Activated naive CD8-positive, alpha-beta T cell treated with anti-CD3 and anti-CD28 coated beads for 36 hours (primary cell): ENCODE measurements at places on chromosomes 4 and X.
A peak's percentile ranks its signal among the peaks of the same experiment; 100 is the strongest.

DNA sequence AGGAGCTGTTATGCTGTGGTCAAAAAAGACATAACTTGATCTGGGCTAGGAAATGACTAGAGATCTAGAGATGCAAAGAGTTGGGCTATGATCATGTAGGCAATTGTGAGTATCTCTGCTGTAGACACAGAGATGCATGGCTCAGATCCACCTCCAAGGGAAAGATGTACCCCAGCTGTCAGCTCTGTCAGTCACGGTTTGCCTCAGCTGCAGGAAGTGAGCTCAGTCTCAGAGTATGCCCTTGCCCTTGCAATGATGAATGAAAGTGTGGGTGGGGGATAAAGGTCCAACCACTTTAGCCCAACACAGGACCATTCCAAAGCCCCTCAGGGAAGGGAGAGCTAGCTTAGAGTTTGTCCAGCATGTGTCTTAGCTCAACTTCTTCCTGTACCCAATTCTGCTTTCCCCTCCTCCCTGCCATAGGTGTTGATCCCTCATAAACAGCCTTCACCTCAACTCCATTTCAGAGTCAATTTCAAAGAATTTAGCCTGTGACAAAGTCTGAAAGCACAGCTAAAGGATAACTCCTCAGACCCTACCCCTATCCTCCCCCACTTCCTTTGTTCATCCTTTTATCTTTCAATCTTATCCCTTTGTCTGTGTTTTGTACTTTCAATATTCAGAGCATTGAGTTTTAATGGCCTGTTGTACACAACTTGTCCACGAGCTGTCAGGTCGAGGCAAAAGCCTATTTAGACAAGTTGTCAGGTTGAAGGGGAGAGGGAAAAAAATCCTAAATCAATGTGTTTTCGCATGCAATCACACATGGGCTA lies 90.6 kb downstream of the MID1IP1 start:
- DNase-seq, result peak; percentile 4

DNA sequence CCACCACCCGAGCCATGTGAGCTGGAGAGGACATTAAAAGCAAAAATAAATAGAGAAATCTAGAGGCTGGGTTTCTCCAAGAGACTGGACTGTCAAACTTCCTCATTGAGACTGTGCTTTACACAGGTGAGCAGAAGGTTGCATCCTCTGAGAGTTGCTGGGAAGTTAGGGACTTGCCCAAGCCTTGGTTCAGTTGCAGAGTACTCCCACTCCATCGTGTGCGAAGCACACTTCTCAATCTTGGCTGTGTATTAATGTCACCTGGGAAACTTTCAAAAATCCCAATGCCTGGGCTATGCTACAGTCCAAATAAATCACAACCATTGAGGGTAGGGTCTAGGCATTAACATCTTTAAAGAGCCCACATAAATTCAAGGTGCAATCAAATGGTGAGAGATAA lies 89.2 kb downstream of the ZNF330 start:
- no peak for DNase-seq

- no peak for DNase-seq
Measured at GRCh38 chrX:1336331-1336943, at the start of gene IL3RA. Gene IL3RA (plus strand): TSS chrX:1336785. CDS start chrX:1341766, 4,981 bp downstream.

DNA sequence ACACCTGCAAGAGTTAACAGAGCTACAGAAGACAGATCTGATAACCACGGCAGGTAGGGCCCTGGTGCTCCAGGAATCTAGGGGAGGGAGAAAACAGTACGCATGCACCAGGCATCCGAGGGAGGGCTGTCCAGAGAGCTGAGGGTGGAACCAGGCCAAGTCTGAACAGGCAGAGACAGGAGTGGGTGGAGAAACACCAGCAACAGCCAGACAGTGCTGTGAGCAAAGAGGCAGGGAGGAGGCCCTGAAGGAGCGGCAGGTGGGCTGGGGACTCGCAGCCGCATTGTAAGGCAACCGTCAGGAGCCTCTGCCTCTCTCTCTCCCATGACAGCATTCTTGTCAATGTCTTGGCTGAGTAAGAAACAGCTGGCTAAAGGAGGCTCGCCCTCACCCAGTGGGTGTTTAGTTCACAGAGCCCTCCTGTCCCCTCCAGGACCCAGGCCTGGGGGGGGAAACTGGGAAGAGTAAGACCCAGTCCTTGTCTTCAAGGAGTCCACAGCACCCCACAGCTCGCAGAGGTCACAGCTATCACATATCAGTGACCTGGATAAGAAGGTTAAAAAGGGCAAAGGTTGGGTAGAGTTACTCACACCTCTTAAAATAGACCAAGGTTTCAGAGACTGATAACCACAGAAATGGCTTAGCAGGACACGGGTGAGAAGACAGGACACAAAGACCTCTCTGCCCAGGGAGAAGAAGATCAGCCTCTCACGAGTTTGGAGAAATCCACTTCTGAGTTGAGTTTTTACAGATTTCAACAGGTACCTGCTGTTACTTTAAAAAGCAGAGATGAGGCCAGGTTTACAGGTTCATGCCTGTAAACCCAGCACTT lies 10.5 kb downstream of the ACSL1 start:
- no peak for DNase-seq

- DNase-seq, result no peak
Measured at GRCh38 chr4:55507612-55508011, 39.1 kb downstream of the CLOCK start.

- no peak for DNase-seq
Measured at GRCh38 chrX:150841456-150842197, 56.8 kb downstream of the CD99L2 start.

DNA sequence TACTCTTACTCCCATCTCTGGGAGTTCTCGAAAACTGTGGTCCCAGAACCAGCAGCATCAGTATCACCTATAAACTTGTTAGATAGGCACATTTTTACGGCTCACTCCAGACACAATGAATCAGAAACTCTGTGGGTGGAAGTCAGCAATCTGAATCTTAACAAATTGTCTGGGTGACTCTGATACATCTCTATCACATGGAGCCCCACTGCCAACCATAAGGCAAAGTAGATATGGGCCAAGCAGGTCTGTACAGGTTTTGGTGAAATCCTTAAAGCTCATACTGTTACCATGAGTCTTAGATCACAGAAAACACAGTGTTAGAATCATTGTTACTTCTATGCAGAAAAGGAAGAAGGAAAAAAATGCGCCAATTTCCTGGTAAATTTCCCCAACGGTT lies 122.5 kb upstream of the HCCS start:
- DNase-seq, result no peak

DNA sequence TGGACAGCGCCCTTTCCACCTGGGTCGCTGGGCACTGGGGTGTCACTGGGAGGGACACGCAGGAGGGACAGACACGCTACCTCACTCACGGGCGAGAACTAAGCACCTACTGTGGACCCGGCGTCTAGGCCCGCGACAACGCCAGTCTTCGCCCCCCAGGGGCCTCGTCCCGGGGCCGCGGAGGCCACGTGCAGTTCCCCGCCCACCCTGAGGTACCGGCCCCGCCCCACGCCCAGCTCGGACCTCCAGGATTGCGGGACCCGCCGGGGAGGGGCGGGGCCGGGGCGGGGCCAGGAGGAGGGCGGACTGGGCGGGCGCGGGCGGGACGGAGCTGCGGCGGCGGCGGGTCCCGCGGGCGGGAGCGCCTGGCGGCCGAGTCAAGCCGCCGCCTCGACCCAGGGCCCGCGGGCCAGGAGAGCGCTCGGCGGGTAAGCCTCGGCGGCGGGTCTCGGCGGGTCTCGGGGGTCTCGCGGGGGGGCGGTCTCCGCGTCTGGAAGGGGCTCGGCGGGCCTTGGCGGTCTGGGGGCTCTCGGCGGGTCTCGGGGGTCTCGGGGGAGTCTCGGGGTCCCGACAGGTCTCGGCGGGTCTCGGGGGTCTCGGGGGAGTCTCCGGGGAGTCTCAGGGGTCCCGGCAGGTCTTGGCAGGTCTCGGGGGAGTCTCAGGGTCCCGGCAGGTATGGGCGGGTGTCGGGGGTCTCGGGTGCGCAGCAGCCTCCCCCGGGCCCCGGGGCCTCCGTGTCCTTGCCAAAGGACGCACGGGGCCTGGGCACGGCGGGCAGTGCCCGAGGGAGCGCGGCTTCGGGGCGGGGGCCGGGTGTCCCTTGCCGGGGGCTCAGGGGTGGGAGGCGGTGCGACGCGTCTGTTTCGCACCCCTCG lies at the start of gene SH3BP2:
Gene SH3BP2 (plus strand): TSS at position 375 of the 875 bp plus-strand sequence. CDS start 27,533 bp downstream, outside the sequence.
- DNase-seq, result peak; percentile 74

GRCh38 chr4:183149616-183150539 lies 50.8 kb downstream of the WWC2 start:
- no peak for DNase-seq

DNA sequence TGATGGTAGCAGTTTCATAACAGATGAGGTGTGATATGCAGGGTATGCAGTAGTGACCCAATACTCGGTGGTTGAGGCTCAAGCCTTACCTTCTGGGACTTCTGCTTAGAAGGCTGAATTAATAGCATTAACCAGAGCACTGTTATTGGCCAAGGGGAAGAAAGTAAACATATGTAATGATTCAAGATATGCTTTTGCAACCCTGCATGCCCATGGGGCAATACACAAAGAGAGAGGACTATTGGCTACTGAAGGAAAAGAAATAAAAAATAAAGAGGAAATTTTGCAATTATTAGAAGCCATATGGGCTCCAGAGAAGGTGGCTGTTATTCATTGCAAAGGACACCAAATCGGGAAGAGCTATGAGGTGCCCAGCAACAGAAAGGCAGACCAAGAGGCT lies 8.7 kb downstream of the GAGE10 start:
- no peak for DNase-seq

- no peak for DNase-seq
Measured at GRCh38 chr4:16677001-16677944, 221.2 kb downstream of the LDB2 start.

- DNase-seq, result no peak
Measured at GRCh38 chr4:189547559-189547958, 393.1 kb upstream of the FRG1 start.

DNA sequence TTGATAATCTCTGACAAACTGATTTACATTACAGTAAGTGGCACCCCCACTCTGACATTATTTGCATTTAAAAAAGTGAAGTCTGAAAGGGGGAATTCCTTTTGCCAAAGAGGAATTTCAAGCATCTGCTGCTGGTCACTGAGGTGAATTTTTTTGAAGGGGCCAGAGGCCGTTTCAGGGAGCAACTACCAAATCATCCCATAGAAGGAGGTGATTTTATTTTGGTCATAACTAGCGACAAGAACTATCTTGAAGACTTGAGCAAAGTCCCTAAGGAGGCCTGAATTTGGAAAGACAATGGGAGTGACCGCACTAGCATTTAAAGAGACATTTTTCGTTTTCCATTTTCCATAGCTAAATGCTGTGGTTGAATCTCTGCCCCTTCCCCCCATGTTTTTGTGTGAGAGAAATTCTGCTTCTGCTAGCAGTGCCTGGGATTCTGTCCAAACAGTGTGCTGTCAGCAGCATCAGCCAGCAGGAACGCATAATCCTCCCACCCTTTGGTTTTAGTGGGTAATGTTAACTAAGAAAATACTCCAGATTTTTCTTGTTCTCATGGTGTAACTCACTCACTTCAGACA lies 110.1 kb upstream of the MED14 start:
- DNase-seq, result no peak

- no peak for DNase-seq
Measured at GRCh38 chr4:123399627-123400358, 3.2 kb downstream of the SPRY1 start.

DNA sequence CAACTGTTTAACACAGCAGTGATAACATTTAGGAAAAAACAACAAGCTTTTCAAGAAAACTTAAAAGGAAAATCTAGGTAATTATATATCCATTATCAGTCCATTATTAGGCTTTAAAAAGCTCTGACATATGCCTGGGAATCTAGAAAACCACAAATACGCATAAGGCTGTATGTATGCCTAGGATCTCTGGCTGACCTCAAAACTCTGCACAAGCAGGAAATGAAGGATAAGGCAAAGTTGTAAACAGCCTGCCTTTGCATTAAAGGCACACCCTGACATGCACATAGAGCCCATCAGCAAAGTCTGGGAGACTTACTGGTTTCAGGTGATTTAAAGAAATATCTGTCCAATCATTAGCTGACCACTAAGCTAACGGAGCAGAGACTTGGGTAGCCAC lies 14.0 kb downstream of the TIMP1 start:
- DNase-seq, result no peak

DNA sequence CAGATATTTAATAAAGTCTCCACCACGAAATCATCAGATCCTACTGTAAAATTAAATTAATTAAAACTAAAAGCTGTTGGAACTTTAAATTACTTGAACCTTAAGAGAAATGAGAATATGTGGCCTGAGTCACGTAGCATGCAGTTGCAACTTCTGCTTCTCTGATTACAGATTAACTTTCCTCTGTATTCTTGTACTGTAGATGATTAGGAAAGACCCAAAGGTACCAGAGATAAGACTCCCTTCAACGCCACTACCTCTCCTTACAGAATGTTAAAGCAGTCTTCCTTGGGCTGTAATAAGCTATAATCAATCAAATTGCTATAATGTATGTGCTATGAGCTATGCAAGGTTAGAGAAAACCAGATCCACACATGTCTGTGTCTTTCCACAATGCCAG lies 47.9 kb downstream of the FAM13A start:
- DNase-seq, result no peak

- DNase-seq, result no peak
Measured at GRCh38 chrX:151825925-151826485, 86.7 kb upstream of the MAGEA4 start.

DNA sequence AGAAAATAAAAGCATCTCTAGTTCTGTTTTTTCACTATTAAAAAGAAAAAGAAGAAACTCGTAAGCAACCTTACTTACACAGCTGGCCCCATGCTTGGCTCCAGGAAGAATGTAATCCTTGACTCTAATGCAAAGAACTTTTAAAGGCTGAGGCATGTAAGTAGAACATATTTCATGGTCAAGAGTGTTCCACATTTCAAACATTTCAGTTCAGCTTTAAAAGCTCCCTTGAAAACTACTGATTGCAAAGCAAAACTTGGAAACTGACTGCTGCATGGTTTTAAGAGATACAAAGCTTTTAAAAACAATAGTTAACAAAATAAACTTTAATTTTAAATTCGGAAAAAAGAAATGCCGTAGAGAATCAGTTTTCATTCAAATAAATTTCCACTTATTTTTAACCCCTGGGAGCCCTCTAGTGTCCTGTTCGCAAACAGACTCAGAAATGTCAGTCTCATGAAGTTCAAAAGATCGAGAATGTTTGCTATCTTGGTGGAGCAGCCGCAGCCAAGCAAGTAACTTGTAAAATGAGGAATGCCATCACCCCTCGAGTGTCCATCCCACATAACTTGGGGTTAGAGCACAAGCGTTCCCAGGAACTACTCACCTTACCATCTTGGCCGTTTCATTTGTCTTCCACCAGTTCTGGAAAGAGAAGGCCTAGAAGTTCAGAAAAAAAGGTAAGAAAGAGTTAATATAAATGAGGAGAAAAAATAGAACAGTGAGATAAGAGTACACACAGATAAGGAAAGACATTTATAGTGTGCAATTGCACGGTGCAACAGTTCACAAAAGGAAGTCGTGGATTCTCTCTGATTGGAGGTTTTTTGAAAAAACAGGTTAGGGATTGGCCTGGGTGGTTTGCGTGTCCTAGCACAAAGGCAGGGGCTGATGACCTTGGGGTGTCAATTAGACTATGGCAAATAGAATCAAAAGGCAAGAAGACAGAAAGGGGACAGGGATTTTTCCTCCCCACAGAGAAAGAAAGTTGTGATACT lies at the start of gene GASK1B:
Gene GASK1B (minus strand): TSS at position 765 of the 998 bp plus-strand sequence. CDS start 1,650 bp downstream, outside the sequence.
- no peak for DNase-seq
